Naive thymus-derived CD4-positive, alpha-beta T cell (primary cell): ENCODE measurements at places on chromosomes 1 and 21.

DNA sequence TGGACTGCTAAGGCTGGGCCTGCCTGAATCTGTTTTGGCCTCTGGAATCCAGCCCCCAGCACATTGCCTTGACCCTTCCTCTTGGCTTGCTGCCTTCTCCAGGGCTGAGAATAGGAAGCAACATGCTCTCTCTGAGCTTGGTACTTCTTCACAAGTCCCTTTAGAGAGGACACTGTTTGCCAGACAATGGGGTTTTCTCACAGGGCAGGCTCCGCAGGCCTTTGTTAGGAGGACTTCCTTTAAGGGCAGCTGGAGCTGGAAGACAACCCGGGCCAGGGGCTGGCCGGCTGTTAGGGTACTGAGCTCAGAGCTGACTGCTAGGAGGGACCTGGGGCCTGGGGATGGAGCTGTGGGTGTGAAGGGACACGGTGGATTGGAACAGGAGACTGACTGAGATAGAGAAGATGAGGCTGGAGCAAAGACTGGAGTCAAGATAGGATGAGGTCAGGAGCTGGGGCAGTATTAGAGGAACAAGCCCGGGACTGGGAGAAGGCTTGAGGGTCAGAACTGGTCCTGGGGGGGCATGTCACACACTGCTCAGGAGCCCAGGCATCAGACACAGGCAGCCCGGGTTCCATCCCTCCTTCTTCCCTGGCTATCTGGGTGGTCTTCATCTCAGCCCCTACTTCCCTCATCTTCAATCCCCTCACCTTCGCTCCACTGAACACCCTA is 5.4 kb upstream of the ALPL start:
- H3K27ac ChIP-seq, result no peak overlapping the region
- DNase-seq, result no peak
- no peak overlapping the region for H3K4me3 ChIP-seq
- H3K36me3 ChIP-seq, result no peaks in the 10 kb centered on the region

DNA sequence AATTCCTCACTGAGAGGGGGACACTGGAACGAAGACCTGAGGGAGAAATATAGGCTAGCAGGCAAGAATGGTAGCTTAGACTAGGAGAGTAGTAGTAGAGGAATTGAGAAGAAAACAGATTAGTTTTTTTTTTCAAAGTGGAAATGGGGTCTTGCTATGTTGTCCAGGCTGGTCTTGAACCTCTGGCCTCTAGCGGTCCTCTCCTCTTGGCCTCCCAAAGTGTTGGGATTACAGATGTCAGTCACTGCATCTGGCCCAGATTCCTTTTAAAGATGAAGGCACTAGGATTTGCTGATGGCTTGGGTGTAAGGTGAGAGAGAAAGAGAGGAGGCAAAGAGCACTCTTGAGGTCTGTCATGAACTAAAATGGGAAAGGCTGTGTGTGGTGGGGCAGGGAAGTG is 30.1 kb downstream of the NFASC start:
- H3K27me3 ChIP-seq, result peaks cover 6% of the 10 kb centered on the region
- H3K36me3 ChIP-seq, result no peaks in the 10 kb centered on the region
- DNase-seq, result no peak
- H3K4me1 ChIP-seq, result no peaks in the 10 kb centered on the region

GRCh38 chr1:97384294-97384968 is 536.4 kb downstream of the DPYD start:
- H3K4me1 ChIP-seq, result no peaks in the 10 kb centered on the region
- no peaks in the 10 kb centered on the region for H3K27me3 ChIP-seq
- no peak overlapping the region for H3K4me3 ChIP-seq
- no peak for DNase-seq
- no peaks in the 10 kb centered on the region for H3K36me3 ChIP-seq

DNA sequence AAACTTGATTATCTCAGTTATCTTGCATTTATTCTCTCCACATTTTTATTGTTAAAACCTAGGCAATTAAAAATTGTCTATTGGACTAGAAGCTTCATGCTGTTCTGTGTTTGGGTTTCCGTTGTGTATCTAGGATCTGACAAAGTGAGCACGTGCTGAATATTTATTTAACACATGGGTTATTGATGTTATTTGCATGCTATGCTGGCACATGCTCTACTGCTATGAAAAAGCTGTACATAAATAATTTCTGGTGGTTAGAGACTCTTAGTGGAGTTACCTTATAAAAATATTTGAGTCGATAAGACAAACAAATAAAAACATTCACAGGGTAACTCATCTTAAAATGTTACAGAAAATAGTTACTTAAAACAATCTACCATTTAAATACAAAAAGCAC is 1769.7 kb downstream of the MRPL39 start:
- H3K27ac ChIP-seq, result no peak overlapping the region
- H3K27me3 ChIP-seq, result no peaks in the 10 kb centered on the region
- no peaks in the 10 kb centered on the region for H3K4me1 ChIP-seq

DNA sequence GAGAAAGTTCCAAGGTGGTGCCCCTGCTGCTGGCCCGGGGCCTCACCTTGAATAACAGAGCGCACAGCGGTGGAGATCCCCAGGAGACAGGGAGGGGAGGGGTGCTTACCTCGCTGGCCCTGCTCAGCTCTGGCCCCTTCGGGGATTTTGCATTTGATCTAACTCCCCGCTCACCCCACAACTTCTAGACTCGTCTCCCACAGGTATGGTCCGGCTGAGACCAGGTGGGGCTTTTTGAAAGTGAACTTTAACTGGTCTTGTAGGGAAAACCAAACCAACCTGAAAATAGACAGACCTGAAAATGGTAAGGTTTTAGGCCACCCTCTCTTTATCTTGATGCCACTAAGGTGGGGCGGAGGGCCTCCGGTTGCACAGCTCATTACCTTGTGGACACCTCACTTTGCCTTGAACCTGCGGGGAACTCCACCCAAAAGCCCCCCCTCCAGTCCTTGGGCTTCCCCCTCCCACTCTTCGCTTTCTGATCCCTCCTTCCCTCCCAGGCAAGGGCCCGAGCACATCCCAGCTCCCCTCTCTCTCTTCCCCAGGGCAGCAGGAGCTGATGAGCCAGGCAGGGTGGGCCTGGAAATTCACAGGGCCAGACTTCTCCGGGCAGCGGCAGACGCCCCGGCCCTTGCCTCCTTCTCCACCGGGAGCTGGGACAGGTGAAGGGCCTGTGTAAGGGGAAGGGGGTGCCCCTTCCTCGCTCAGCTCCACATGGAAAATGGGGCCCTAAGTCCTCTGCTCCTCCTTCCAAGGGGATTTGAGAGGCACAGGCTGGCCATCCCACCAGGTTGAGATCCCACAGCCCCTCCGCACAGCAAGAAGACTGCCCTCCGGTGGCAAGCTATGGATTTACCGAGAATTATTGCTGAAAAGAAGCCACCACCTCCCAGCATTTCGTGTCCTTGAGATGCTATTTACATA is 16.1 kb downstream of the TNFRSF8 start:
- H3K27me3 ChIP-seq, result no peaks in the 10 kb centered on the region
- H3K27ac ChIP-seq, result no peak overlapping the region
- no peaks in the 10 kb centered on the region for H3K36me3 ChIP-seq
- H3K4me3 ChIP-seq, result no peak overlapping the region
- DNase-seq, result peak; percentile 55

DNA sequence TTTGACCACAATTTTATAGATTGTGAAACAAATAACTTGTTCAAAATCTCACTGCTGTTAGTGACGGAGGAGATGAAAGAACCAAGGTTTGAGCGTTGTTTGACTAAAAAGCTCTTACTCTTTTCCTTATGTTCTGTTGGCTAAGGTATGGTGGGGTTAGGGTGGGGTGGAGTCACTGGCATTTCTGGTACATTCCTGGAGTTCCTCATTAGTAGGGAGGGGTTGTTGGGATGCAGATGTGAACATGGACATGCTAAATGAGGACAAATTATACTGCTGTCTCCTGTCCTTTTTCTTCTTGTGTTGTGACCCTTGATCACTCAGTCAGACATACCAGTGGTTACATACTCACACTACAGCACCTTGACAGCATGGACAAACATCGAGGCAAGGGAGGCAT is 26.2 kb upstream of the CD1D start:
- no peaks in the 10 kb centered on the region for H3K36me3 ChIP-seq
- H3K4me1 ChIP-seq, result peaks cover 9% of the 10 kb centered on the region
- DNase-seq, result no peak
- H3K27ac ChIP-seq, result no peak overlapping the region
- no peaks in the 10 kb centered on the region for H3K27me3 ChIP-seq

- H3K4me1 ChIP-seq, result no peaks in the 10 kb centered on the region
- no peak overlapping the region for H3K27ac ChIP-seq
- DNase-seq, result no peak
These were observed 24.2 kb downstream of the OLFML3 start for GRCh38 chr1:114003431-114003830.

GRCh38 chr1:63411066-63411465 is 43.6 kb downstream of the ALG6 start:
- no peak for DNase-seq
- H3K27ac ChIP-seq, result no peak overlapping the region
- no peak overlapping the region for H3K4me3 ChIP-seq
- no peaks in the 10 kb centered on the region for H3K27me3 ChIP-seq

DNA sequence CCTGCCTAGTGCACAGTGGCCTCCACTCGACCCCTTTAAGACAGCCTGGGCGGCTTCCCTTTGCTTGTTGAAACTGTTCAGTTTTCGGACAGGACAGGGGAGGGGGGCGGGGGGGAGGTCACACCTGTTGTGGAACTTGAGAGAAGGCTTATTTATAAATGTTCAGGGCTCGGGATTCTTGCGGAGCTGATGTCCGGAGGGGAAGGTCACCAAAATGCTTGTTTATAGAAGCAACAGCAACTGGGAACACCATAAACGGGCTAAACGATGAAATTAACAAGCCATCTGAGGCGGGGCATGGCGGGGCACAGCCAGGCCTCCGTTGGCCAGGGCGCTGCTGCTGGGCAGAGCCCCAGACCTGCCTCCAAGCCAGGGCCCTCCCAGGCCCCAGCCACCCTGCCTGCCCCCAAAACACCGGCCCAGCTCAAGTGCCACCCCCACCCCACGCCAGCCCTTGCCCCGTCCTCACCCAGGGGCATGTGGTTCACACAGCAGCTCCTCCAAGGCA is 59.8 kb upstream of the CASZ1 start:
- no peak overlapping the region for H3K27ac ChIP-seq
- H3K27me3 ChIP-seq, result no peaks in the 10 kb centered on the region
- H3K36me3 ChIP-seq, result no peaks in the 10 kb centered on the region
- H3K4me3 ChIP-seq, result no peak overlapping the region

DNA sequence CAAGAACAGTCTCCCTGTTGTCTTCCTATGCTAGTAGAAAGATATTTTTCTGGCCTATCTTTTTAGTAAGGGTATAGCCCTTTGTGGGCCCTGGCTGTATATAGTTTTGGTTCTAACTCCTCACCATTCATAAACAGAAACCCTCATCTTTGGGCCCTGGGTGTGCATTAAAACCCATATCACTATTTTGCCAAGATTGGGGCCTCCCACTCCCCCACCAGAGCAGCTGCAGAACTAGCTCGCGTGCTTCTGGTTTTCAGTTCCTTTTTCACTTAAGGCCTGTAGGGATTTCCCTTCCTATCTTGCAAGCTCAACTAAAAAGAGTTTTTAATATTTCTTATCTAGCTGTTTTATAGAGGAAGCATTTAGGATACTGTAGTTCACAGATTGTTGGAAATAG is 106.4 kb downstream of the RGL1 start:
- no peaks in the 10 kb centered on the region for H3K4me1 ChIP-seq
- no peak overlapping the region for H3K27ac ChIP-seq
- no peak for DNase-seq
- no peaks in the 10 kb centered on the region for H3K36me3 ChIP-seq

GRCh38 chr1:182246783-182247182 is 144.8 kb downstream of the GLUL start:
- no peaks in the 10 kb centered on the region for H3K27me3 ChIP-seq
- H3K36me3 ChIP-seq, result no peaks in the 10 kb centered on the region
- H3K4me1 ChIP-seq, result no peaks in the 10 kb centered on the region
- no peak for DNase-seq
- H3K4me3 ChIP-seq, result no peak overlapping the region

DNA sequence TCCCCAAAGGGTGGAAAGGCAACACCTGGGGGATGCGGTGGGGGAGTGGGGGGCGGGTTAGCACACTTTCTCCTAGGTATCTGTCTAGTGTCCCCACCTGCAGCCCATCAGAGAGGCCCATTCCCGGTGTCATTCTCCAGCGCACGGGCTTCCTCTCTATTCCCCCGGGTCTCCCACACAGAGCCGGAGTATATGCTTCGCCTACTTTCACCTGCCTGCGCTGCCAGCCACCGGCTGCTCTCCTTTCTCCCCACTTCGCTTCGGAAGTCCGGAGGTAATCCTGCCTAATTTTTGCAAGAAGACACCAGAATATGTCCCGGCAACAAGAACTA is 852 bp downstream of the RGS7 start:
- no peaks in the 10 kb centered on the region for H3K27me3 ChIP-seq
- no peaks in the 10 kb centered on the region for H3K4me1 ChIP-seq
- DNase-seq, result no peak

DNA sequence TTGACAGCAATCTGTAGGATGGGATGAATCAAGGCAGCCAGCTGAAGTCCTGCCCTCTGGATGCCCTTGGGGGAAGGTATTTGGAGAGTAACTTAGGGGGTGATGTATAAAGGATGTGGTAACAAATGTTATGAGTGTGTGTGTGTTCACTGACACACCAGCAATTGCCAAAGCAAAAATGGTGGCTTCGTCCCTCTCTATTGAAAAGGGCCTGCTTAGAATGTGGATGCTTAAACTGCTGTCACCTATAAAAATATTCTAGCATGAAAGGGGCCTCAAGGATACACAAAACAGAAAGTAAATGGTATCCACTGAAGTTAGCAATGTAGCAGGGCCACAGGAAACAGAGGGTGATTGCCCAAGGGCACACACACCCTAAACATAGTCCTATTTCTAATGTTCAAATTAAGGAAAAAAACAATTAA is 15.1 kb upstream of the AIM2 start:
- no peaks in the 10 kb centered on the region for H3K27me3 ChIP-seq
- no peak overlapping the region for H3K4me3 ChIP-seq
- DNase-seq, result no peak
- H3K27ac ChIP-seq, result no peak overlapping the region

DNA sequence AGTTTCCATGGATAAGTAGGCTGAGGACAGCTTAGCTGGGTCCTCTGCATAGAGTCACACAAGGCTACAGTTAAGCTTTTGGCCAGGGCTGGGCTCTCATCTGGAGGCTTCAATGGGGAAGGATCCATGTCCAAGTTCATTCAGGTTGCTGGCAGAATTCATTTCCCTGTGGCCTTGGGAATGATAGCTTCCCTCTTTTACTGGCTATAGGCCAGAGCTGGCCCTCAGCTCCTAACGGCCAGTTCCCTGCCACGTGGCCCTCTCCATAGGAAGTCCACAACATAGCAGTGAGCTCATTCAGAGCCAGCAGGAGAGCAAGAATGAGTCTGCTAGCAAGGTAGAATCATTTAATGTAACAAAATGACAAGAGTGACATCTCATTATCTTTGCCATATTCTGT is 15.1 kb upstream of the PODN start:
- no peak for DNase-seq
- H3K27ac ChIP-seq, result no peak overlapping the region
- H3K27me3 ChIP-seq, result no peaks in the 10 kb centered on the region
- H3K4me3 ChIP-seq, result no peak overlapping the region
- peaks cover 6% of the 10 kb centered on the region for H3K36me3 ChIP-seq
- no peaks in the 10 kb centered on the region for H3K4me1 ChIP-seq

DNA sequence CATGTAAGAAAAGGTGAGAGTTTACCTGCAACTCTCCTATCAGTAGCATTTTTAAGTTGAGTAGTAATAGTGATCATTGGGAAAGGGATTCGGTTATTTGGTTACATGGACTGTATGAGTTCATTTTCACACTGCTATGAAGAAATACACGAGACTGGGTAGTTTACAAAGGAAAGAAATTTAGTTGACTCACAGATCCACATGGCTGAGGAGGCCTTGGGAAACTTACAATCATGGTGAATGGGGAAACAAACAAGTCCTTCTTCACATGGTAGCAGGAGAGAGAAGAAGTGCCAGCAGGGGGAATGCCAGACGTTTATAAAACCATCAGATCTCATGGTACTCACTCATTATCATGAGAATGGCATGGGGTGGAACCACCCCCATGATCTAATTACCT is 59.3 kb upstream of the FBXO28 start:
- no peak for DNase-seq
- H3K27ac ChIP-seq, result no peak overlapping the region
- H3K4me1 ChIP-seq, result no peaks in the 10 kb centered on the region
- no peak overlapping the region for H3K4me3 ChIP-seq
- no peaks in the 10 kb centered on the region for H3K27me3 ChIP-seq
